ENCODE measurements at places on chromosomes 16 and 17.

DNA sequence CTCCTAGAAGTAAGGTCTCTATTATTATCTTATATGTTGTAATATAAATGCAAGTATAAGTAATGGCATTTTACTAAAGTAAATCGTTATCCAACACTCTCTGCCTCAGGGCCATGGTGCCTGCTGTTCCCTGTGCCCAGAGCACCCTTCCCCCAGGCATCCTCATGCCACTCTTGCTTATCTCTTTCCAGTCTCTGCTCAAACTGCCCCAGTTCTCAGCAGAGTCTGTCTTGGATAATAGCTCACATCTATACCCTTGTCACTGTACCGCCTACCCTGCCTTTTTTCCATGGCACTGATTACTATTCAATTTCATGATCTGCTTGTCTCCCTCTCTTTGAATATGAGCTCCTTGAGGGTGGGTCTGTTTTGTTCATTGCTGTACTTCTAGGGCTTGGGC lies 31.7 kb downstream of the CDH1 start:
- DNase-seq: no peak

- DNase-seq: no peak
Measured at GRCh38 chr17:4327606-4328005, 38.9 kb downstream of the UBE2G1 start.

- DNase-seq: no peak
Measured at GRCh38 chr16:46765050-46765449, 16.9 kb upstream of the MYLK3 start.

GRCh38 chr17:29561554-29562517 lies 5.0 kb downstream of the ABHD15 start:
- DNase-seq: no peak
